ENCODE measurements at places on chromosomes 7 and 10.
A peak's percentile ranks its signal among the peaks of the same experiment; 100 is the strongest.

- DNase-seq, result no peak
Measured at GRCh38 chr10:60707841-60708240, 70.4 kb upstream of the CDK1 start.

- DNase-seq, result no peak
Measured at GRCh38 chr7:24409431-24410024, 125.5 kb downstream of the NPY start.

- no peak for DNase-seq
Measured at GRCh38 chr10:75062506-75063299, 48.8 kb upstream of the SAMD8 start.

DNA sequence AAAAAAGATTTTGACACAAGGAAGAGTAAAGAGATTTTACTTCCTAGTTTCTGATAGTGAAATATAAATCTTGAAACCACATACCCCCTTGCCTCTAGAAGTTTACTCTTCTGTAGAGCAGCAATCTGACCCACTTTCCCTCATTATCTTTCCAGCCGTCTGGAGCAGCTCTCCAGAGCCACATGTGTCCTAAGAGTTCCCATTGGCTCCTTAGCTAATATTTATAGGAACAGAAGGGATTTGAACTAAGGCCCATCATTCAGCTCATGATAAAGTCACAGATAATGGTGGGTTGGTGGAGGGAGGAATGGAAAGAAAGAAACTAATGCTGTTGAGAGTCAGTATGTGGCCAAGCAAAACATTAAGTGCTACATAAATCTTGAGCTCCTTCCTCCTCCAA is 121.8 kb downstream of the INHBA start:
- no peak for DNase-seq

DNA sequence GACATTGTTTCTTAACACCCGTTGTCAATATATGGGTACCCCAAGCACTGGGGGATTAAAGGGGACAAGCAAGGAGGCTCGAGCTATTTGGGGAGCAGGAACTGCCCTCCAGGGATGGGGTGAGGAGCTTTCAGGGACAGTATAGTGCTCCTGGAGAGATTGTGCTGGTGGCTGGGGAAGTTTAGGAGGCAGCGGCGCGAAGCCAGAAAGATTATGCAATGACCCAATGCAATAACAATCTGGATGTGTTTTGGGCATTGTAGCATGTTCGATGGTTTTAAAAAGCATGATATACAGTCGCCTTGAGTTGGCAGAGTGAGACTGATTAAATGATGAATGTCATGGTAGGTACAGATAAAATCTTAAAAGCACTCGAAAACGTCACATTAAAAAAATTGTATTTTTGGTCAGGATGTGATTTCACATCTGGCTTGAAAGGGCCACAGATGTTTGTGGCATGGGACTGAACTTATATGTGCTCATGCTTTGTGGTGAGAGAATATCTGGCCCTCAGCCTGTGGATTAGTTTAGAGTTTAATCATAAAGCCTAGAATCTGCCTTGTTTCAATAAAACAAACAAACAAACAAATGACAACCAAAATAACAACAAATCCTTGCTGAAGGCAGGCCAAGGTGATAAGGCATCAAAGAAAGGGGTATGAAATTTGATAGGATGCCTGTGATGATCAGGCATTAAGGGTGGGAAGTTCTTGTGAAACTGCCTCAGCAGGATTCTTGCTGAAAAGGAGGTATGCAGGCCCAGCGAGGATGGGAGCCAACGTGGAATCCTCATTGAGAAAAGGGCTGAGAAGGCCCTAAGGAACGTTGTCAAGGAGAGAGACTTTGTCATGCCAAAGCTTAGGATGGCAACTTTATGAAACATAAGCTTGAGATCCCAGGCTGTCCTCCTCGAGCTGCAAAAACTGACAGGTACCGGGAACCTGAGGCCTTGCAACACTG is 417.1 kb upstream of the KLF6 start:
- no peak for DNase-seq

DNA sequence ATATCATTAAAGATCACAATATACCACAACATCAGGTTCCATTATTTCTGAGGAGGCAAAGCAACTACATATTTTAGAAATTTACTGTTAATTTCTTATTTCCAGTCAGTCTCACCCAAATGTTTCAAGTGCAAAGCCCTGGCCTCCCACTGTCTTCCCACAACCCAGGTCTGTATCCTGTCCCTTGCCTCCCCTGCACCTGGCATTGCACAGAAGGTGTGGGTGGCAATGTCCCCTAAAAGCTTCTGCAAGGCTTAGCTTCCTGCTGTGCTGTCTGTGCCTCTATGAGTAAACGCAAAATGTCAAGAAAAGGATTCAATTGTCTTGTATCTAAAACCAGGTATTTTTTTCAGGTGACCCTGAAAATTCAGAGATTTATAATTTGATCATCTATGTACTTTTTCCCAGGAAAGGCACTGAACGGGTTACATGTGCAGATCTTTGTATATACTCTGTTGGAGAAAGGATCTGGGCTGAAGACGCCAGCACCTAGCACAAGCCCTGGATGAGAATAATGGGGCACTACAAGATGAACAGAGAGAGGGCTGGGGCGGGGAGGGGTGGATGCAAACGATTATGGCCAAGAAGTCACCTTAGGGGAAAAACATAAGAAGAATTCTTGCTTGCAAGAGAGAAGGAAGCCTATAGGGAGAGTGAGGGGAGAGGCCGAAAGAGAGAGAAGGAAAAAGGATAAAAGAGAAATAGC is 3.1 kb upstream of the ANTXRL start:
- no peak for DNase-seq

DNA sequence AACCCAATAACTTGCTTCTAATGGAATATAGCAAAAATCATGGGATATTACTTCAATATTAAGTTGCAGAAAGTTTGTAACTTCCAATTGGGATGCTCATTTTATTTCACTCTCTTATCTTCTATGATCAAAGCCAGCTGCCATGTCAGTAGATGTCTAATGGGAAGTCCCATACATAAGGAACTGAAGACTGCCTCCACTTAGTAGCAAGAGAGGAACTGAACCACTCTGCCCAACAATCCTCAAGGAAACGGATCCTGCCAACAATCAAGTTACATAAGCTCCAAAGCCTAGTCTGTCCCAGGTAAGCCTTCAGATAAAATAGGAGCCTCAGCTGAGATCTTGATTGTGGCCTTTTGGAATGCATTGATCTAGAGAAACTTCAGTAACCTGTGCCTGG is 431.5 kb upstream of the PCDH15 start:
- no peak for DNase-seq

- no peak for DNase-seq
Measured at GRCh38 chr7:674454-675410, 51.8 kb upstream of the DNAAF5 start.

GRCh38 chr10:70758757-70759514 is 26.2 kb downstream of the TBATA start:
- peak; percentile 84 for DNase-seq

GRCh38 chr10:22670788-22671187 is 43.6 kb downstream of the PIP4K2A start:
- DNase-seq, result no peak

- peak; percentile 90 for DNase-seq
Measured at GRCh38 chr10:91163269-91163868, 57.1 kb upstream of the PCGF5 start.

GRCh38 chr7:6226194-6226799 is 46.1 kb downstream of the CYTH3 start:
- no peak for DNase-seq

GRCh38 chr10:109966961-109967738 is 40.6 kb upstream of the ADD3 start:
- DNase-seq, result no peak

DNA sequence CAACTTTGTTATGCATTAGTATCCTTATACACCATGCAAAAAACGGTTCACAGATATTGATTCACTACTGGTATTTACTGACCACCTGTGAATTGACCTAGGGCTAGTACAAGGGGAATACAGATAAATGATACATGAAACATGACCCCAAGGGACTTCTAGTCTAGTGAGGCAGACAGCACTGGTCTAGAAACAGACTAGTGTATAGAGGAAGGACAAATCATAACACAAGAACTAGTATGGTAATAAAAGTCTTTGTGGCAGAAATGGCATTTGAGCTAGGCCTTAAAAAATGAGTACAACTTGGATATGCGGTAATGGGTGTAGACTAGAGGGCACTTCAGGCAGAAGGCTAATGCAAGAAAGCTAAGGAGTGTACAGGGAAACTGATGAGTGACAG is 86.6 kb downstream of the SLC25A13 start:
- no peak for DNase-seq

DNA sequence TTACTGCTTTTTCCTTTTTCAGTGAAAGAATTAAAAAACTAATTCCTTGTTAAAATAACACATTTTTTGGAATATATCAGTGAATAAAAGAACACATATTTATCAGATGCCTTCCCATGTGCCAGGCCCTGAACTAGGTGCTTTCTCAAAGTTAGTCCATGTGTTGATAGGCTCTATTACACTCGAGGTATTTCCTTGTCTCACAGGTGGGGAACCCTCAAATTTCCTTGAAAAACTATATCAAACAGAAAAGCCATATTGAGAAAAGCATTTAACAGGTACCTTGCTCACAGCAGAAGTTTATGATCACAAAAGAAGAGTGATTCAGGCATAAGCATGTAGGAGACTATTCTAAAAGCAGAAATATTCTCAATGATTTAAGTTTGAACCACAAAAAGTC is 75.6 kb upstream of the OGDHL start:
- DNase-seq, result no peak

DNA sequence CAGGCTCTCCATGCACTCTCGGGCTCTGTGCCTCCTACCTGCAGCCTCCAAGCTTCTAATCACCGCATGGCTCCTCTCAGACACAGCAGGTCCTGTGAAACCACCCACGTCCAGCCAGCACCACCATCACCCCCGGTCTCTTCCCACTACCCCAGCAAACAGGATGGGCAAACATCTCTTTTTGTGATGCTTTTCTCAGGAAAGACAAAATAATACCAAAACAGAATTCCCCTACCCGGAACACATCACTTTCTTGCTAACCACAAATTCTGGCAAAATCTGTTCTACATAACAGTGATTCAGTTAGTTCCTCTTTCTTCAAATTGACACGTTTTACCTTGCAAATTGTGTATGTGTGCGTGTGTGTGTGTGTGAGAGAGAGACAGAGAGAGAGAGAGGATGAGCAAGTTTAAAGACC is 6.5 kb downstream of the SNX8 start:
- no peak for DNase-seq

- DNase-seq, result no peak
Measured at GRCh38 chr10:68594405-68594804, 34.3 kb downstream of the TET1 start.

GRCh38 chr10:113493195-113493594 is 59.7 kb upstream of the HABP2 start:
- DNase-seq, result no peak

DNA sequence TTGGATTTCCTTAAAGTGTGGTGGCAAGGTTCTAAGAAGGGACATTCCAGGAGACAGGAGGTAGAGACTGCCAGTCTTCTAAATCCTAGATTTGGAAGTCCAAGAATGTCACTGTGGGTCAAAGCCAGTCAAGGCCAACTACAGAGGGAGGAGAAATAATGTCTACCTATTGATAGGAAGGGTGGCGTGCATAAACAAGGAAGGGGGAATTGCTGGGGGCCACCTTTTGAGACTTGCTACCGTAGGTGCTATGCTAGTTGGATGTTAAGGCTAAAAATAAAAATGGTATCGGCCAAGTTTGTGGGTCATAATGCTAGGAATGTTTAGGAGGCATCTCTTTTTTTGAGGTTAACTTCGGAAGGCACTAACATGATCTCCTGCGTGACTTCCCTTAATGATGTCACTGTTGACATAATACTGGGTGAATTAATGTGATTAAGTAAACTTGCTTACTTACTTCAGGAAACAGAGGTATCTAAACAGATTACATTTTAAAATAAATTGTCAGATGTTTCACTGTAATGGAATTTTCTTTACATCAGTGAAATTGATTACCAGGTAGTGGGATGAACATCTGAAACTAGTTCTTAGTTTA is 4.8 kb downstream of the BTRC start:
- no peak for DNase-seq

GRCh38 chr10:30528429-30528786 is 94.4 kb downstream of the MAP3K8 start:
- DNase-seq, result no peak

DNA sequence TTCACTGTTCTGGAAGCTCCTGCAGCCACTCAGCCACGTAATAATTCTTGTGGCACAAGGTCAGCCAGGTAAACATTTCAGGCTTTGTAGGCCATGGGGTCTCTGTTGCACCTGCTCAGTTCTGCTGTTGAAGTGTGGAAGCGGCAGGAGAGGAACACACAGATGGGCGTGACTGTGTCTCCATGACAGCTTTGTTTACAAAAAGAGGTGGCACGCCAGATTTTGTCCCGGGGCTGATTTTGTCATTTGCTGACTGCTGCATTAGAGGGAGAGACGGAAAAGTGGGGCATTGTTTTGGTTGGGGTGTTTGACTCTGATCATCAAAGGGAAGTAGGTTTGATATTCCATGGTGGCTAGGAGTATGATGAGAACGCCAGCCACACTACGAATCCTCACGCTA is 103.1 kb downstream of the PRKAG2 start:
- no peak for DNase-seq

DNA sequence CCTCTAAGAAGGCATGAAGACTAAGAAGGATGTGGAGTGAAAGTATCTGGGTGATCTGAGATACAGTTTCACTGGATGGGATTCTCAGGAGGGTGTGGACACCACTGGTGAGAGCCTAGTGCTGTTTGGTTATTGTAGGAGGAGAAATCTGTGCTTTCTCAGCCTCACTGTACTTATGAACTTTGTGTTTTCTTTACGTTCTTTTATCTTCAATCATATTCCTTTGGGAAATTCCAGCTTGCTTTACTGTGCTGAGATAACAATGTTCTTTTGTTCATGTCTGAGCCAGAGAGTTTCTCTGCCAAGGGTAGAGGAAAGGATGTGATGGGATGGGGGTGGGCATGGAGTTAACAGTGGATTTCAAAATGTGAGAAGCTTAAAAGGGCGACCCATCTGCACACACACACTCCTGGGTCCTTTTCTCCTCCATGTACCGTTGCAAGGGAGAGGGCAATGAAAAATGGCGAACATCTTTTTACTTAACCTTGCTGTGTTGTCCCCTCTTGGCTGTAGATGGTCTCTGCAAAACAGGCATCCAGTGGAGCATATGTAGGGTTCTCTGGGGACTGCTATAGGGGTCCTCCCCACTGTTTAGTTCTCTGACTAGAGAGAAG is 25.0 kb upstream of the TAX1BP1 start:
- no peak for DNase-seq

DNA sequence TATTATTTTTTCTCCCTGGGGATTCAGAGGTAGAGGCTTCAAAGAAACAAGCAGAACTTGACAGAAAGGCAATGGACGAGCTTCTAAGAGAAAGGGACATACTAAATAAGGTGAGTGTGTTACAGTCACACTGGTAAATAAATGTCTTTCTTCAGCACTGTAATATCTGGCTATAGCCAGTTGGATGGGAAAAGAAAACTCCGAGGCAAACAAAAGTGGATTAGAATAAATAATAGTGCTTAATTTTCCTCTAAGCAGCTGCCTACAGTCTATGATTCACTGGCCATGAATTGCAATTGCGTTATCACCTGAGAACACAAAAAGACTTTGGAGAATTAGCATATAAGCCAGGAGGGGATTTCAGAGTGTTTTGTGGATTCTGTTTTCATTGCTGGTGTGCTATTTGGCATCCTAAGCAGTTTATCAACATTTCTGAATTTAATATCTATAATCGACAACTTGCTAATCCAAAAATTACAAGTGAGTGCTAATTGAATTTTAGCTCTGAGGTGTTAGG is 23.2 kb downstream of the CFAP58 start:
- DNase-seq, result no peak

Measured in activated effector memory CD4-positive, alpha-beta T cell treated with anti-CD3 and anti-CD28 coated beads, Interleukin-2, amount 50 U/mL, for 16 hours (primary cell).